Activated B cell treated with CpG ODN at 0.5 μM for 24 hours (primary cell): ENCODE measurements at places on chromosomes 7 and 10. TPM values are rescaled to one million over a fixed set of nuclear protein-coding genes. Genes with fewer than 3 reads are reported as not detected.

Gene SAMD9L
- 34.1 and 43.3 TPM in 2 replicates for total RNA-seq

Gene PNLIP
- total RNA-seq, result not detected in 2 replicates

DNA sequence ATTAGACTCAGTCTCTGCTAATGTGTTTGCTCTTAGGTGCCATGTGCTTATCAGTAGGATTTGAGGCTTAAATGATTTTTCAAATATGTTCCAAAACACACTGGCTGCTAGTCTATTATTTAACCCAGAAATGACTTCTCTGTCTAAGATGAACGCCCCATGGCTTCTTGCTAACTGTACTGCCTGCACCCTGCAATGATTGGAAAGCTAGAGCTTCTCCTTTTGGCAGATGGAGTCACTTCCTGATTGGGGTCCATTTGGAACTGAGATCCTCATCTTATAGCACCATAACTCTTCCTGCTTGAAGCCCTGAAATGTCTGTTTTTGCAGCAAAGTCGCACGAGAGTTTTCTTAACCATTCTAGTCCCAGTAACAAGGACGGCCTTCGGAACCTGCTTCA is 186.5 kb upstream of the ADO start:
- DNase-seq, result no peak

DNA sequence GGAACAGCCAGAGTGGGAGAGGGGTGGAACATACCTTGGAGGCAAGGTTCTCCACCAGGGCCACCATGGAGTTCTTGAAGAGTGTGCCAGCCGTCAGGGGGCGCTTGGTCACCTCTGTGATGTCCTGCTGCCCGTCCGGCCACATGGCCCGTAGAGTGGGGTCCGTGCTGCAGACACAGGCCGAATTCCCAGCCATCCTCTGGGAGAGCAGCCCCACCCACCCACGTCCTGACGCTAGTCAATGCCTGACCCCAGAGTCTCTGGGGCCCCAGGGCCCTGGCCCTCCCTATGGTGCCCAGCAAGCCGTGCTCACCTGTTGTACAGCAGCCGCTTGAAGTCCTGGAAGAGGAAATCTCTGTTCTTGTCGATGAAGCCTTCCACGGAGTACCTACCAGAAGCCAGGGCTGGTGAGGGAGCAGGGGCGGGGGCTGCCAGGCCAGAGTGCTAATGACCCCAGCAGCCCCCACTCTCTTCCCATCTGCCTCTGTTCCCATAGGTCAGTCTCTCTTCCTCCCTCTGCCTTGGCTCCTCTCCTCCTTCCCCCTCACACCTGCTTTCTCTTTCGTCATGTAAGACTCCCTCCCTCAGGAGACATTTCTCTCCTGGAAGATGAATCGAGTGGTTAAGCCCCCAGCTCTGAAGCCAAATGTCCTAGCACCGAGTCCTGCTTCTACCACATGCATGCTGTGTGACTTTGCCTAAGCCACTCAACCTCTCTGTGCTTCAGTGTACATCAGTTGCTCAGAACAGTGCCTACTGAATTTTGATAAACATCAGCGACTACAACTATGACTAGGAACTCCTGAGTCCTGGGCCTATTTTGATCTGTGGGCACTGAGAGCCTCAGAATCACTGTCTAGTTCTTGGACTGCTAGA is 11.0 kb downstream of the MYO1G start:
- no peak for DNase-seq
